ENCODE measurements at places on chromosomes 5 and 9.

GRCh38 chr9:97310023-97310422 lies 2.6 kb downstream of the CCDC180 start:
- no peak for DNase-seq

DNA sequence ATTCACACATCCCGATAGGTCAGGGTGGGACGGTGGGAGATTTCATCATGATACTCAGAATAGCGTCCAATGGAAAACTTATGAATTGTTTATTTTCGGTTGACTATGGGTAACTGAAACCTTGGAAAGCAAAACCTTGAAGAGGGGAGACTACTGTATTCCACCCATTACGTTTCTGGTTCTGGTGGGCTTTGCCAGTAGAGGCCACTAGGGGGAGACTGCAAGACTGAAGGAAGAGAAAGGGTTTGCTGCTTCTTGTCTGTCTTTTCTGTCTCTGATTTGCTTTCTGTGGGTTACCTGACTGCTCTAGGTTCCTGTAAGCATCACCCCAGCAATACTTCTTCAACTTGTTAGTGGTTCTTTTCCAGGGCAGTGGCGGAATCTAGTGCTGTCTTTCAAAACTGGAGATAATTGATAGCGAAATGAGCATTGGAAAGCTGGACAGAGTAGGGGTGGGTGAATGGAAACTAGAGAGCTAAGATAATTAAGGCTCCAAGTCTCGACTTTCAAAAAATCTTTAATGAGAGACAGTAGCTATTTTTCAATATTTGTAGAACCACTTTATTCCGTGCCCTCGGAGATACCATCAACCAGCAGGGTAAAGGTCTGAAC lies 27.0 kb downstream of the GRIN3A start:
- no peak for DNase-seq

DNA sequence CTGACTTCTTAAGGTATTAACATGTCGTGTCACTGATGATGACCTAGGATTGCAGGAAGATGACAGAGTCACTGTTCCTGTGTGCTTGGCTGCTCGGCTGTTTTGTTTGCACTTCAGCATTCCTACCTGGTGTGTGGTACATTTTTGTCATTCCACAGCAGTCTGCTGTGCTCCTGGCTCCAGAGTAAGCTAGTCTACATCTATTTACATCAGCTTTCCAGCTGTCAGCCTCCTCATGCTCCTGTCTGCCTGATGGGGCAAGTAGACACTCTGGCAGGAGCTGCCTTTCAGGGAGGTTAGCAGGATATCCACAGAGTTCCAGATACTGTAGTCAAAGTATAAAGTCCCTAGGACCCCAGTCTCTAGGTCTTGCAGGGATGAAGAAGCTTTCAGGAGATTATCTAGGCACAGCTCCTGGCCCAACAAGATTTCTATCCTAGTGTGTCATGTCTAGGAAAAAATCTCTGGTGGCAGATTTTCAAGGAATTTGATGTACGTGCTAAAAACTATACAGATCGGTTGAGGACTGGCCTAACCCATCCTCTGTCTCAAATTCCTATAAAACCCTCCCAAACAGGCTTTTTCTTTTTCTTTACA lies 28.4 kb downstream of the RUSC2 start:
- DNase-seq = no peak

DNA sequence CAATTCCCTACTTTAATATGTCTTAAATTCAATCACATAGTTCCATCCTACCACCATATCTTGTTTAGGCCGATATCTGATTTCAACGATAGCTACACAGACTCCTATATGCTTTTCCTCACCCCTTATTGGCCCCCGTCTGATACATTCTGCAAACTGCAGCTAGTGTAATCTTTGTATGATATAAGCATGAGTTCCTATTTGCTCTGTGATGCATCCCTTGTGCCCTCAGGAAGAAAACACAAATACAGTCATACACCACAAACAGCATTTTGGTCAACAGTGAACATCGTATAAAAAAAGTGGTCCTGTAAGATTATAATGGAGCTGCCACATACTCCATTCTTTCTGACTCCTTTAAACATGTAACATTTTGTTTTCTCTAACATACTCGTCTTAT lies 837.8 kb upstream of the CDH6 start:
- no peak for DNase-seq

- DNase-seq = no peak
Observed at GRCh38 chr9:116202219-116202912, 48.8 kb downstream of the PAPPA start.

Data from NCI-H1092 (cell line).